ENCODE measurements at places on chromosomes 5 and 9.

DNA sequence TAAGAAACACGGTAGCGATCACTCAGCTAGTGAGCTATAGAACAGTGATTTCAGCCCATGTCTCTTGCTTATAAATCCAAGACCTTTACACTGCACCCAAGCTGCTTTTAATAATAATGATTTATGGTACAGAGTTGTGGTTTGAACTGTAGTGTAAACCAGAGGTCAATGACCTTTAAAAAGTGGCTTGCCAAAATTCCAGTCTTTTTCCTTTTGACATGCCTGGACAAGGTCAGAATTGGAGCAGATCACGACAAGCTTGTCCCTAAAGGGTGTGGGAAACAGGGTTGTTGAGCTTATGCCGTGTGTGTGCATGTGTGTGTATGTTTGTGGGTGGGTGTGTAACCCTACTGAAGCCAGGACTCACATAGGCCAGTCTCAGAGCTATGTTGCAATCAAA lies 225.3 kb upstream of the CLINT1 start:
- no peak for DNase-seq

GRCh38 chr5:157748760-157749461 lies 5.4 kb downstream of the LSM11 start:
- DNase-seq = no peak

DNA sequence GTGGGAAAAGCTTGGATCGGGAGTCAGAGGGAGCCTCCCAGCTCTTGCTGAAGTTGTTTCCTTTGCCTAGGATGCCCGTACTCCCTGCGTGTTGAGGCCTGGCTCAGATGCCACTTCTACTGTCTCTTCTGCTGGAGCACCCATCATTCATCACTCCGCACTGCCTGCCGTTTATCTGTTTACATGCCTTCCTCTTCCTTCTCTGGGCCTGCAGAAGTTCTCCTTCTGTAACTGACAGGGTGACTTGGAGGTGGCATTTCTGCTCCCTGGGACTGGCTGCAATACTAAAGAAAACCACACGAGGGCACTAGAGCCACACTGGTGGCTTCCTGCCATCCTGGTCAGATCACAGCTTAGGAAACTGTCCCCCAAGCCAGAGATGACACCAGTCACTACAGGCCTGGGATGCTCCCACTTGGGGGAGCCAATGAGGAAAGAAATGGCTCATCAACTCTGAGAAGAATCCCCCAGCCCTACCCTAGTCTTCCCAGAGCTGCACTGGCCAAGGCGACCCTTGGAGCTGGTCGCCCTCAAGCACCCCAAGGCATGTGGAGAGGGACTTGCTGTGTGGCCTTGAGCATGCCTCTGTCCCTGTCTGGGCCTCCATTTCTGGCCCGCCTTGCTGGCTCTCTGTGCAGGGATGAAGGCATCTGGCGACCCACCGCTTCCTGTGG lies 9.7 kb upstream of the SLC25A51 start:
- DNase-seq = peak; percentile 78

DNA sequence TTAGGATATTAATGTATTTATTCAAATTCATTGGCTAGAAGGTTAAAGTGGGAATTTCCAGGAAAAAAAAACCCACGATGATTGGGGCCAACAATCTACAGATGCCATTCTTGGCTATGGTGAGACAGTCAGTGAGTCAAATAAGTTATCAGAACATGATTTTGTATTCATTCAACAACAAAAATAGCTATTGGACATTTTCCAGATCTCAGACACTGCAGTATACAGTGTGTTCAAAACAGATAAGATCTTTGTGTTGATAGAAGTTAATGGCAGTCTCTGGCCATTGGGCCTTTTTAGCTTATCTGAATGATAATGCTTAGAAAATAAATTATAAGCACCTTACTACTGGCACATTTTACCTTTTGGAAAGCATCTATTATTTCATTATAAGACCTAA lies 547.7 kb downstream of the MAT2B start:
- no peak for DNase-seq

GRCh38 chr5:79173626-79174025 lies 62.0 kb downstream of the BHMT start:
- no peak for DNase-seq

DNA sequence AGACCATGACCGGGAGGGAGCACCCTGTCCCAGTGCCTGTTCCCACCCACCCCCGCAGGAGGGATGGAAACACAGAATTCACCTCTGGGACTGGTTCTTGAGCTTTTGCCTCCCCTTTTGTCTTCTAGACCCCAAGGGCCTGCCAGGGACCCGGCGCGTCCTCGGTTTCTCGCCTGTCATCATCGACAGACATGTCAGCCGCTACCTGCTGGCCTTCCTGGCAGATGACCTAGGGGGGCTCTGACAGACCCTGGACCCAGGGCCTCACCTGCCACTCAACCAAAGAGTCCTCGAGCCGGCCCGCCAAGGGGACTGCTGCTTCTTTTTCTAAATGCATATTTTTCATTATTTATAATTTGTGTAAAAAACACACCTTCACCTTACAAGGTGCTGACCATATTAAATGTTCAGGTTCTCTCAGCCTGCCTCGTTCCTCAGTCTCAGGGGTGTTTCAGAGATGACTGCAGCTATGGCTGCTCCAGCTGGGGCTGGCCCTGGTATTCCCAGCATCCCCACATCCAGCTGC lies 16.9 kb downstream of the CARD19 start:
- DNase-seq = no peak

GRCh38 chr9:99181621-99182020 lies 40.1 kb downstream of the ALG2 start:
- DNase-seq = no peak

GRCh38 chr5:120567921-120568320 lies 103.8 kb downstream of the PRR16 start:
- no peak for DNase-seq

GRCh38 chr9:13898957-13899356 lies 415.0 kb downstream of the NFIB start:
- no peak for DNase-seq

GRCh38 chr5:164504141-164504772 lies 998.8 kb downstream of the MAT2B start:
- DNase-seq = no peak

DNA sequence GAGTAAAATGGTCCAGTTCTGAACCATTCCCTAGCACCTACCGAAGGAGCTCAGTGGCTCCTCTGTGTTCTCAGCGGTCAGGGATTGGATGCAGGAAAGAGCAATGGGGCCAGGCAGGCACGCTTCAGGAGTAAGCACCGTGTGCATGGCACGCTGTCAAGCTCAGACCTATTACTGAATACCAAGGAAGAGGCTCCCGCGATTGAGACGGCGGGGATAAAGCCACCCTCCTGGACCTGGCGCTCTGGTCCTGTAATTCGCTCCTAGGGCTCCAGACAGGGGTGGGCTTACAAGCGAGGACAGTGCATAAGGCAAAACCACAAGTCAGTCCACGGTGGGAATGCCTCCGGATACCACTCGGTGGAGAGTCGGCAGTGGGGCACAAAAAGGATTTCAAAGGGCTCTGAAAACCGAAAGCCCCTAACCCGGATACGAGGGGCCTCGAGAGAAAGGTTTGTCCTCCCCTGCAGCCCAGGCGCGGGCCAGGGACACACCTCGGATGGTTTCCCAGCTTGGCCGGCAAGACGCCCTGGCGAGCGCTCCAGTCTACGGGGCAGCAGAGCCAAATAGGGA lies 988 bp downstream of the OXCT1 start:
- DNase-seq = peak; percentile 65

DNA sequence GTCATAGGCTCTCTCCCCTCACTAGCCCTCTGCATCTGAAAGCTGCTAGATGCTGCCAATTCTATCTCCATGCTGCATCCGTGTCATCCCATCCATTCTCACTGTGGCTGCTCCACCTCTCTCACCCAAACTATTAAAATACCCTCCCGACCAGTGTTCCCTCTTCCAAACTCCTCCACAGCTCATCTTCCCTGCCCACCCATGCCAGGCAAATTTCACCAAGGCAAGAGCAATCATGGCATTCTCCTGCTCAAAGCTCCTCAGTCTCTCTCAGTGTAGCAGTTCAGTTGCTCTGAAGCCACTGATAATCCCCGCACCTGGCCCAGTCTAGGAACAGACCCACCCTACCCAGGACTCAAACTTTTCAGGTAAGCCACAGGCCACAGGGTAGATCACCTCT lies 48.4 kb downstream of the SPOCK1 start:
- no peak for DNase-seq

GRCh38 chr9:73531658-73532057 lies 380.0 kb downstream of the ANXA1 start:
- no peak for DNase-seq

- DNase-seq = no peak
Measured at GRCh38 chr5:15789642-15790041, 289.7 kb downstream of the FBXL7 start.

GRCh38 chr5:2761921-2762488 lies 10.5 kb upstream of the IRX2 start:
- DNase-seq = no peak

DNA sequence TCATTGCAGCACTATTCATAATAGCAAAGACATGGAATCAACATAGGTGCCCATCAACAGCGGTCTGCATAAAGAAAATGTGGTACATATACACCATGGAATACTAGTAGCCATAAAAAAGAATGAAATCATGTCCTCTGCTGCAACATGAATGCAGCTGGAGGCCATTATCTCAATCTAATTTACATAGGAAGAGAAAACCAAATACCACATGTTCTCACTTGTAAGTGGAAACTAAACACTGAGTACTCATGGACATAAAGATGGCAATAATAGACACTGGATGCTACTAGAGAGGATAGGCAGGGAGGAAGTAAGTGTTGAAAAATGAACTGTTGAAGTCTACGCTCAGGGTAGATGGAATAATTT lies 203.9 kb upstream of the CDH9 start:
- DNase-seq = no peak

DNA sequence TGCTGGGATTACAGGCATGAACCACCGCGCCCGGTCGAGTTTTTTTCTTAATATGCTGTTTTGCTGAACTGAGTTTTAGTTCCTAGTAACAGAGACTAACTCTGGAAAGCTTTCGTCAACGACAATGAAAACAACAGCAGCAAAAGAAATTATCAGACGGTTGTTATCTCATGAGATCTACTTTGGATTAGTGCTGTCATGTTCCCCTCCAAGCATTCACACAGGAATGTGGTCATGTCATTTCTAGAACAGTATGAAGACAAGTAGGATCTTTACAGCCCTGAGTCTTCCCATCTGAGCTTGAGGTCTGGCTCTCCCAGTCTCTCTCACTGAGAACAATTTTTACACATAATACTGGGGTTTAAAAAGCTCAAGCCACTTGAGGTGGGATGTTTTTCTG lies 4.0 kb upstream of the ANKRD33B start:
- no peak for DNase-seq

GRCh38 chr9:136686794-136687711 lies at the start of gene AGPAT2:
TSS of gene AGPAT2 (minus strand) at chr9:136687457. CDS start at chr9:136687357, 100 bp downstream.
- peak; percentile 24 for DNase-seq

DNA sequence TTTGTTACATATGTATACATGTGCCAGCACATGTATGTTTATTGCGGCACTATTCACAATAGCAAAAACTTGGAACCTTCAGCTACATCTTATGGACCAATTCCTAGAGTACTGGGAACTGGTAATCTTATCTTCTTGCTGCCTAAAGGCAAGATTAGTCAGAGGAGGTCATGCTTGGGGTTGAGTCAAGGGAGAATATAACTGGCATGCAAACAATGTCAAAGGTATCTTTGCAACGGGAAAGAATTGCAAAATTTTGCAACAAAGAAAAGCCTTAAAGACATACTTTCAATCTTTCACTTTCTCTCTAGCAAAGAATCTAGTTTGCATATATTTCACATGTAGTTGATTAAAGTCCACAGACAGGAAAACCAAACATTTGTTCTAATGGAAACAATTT lies 145.2 kb downstream of the EDIL3 start:
- DNase-seq = no peak

DNA sequence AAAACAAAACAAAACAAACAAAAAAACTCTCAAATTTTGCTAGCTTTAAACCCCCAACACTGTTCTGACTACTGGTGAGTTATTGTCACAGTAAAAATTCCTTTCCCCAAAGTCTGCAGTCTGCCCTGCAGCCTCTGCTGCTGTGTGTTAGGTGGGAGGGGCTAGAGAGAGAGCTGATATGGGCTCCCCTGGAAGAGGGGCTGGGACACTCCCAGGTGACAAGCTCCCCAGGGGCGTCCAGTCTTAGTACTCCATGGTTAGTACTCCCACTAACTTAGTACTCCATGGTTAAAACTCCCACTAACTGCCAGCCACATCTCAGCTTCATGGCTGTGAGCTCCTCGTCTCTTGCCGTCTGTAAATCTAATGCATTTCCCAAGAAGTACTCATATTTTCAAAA lies 191.9 kb downstream of the FANCC start:
- no peak for DNase-seq

DNA sequence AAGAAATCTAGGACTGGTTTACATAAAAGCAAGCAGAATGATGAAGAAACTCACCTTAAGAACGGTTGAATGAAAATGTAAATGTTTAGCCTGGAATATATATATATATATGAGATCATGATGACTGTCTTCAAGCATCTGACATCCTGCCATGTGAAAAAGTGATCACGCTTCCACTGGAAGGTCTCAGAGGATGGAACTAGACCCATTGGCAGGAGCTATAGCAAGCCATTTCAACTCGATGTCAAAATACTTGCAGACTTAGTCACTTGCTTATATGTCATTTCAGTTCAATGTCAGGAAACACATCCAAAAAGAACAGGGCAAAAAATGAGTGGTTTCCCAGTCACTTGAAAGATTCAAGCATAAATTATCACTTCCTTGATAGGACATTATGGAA lies 22.2 kb upstream of the TMEM161B start:
- no peak for DNase-seq

DNA sequence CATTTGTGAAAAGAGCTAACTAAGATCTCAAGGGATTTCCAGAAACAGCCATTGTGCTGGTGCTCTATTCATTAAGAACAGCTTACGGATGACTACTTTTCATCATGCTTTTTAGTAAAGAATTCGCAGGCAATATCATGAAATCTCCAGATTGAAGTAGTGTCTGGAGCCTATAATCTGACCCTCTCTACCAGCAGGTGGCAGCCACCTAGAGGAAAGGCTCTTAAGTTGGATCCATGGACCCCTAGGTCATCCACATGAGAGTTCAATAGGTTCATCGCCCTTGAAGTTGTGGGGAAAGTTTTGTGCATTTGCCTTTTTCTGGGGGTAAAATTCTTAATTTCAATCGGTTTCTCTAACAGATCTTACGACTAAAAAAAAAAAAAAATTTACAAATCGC lies 82.3 kb downstream of the SLC1A3 start:
- DNase-seq = no peak

GRCh38 chr9:85321561-85321960 lies 420.2 kb downstream of the AGTPBP1 start:
- no peak for DNase-seq

DNA sequence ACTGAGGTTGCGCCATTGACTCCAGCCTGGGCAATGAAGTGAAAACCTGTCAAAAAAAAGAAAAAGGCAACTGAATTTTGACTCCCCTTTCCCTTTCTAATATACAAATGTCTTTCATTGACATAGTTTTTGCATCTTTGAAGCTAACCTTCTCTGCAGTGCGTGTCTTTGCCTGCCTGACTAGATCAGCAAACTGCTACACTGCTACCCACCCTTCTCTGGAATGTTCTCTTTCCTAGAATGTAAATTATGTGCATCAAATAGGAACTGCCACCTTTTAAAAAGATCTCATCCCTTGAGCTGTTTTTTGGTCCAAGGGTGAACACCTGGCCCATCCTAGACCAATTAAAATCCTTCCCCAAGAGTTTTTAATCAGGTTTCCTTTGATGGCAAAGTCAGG lies 127.6 kb downstream of the SLC28A3 start:
- no peak for DNase-seq

GRCh38 chr5:114362197-114362976 lies 517 bp downstream of the KCNN2 start:
- peak; percentile 36 for DNase-seq

Measured in NCI-H1092 treated with DMSO at 0.1 percent for 48 hours (cell line).